Non-pigmented ciliary epithelial cell (primary cell): ENCODE measurements at places on chromosomes 16 and 17.

DNA sequence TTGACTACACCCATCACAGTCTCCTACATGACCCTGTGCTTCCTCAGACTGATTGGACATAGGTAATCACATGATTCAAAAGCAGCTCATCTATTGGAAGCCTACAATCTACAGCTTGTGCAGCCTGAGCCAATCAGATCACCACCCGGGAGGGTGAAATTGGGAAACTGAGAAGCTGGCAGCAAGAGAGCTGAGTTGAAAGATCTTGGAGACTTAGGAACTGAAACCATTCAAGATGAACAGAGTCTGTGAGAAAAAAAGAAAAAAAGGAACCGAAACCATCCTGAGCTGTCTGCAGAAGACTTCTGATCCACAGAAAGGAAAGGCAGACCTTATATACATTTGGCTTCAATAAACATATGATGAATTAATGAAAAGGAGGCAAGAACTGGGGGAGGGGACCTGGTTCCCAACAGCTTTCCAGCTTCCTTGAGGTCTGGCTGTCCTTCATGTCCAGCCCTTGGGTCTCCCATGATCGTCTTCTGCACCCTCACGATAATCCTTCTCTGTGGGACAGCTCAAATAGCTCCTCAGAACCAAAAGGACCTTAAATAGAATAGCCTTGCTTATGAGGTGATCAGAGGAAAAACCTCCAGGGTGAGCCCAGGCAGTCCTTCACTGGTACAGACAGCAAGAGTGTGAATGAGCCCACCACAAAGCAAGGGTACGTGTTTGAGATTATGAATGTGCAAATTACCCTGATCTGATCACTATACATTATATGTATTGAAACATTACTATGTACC lies 32.6 kb downstream of the PLXDC1 start:
- DNase-seq = no peak

- no peak for DNase-seq
These were observed 1847.5 kb downstream of the TP53TG3F start for GRCh38 chr16:35306915-35307314.

GRCh38 chr17:728911-729310 lies 3.5 kb upstream of the TLCD3A start:
- DNase-seq = no peak

DNA sequence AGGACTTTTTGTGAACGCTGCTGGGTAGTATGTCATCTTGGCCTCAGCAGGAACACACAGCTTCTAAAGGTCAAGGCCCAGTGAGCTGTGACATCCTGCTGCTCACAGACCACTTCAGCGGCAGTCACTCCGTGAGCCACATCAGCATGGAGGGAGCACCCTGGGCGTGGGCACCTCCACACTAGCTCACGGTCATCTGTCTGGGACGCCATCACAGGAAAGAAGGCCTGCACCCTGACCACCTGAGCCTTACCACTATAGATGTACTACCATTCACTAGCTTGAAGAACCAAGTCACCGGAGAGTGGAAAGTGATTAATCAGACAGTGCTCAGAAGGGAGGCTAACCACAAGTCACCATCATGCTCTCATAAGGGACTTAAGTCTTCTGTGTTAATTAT lies 3.3 kb downstream of the AXIN1 start:
- DNase-seq = no peak

DNA sequence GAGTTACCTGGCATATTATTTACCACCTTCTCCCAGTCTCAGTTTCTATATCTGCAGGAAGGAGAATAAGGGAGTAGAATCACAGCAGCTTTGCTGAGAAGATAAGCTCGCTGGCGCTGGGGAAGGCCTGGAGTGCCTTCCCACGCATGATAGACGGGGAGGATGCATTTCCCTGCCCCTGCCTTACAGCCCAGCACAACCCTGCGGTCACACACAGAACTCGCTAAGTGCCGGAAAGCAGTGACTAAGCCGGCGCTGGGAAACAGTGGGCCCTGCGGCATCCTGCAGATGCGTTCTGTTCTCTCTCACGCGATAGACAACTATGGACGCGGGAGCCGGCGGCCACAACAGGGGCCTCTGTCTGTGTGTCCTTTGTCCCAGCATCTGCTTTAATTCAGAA lies 4.8 kb downstream of the CA5A start:
- no peak for DNase-seq

- no peak for DNase-seq
These were observed 19.6 kb downstream of the SPIRE2 start for GRCh38 chr16:89847940-89848297.
